ENCODE measurements at places on chromosomes 2 and 18.
A peak's percentile ranks its signal among the peaks of the same experiment; 100 is the strongest.

DNA sequence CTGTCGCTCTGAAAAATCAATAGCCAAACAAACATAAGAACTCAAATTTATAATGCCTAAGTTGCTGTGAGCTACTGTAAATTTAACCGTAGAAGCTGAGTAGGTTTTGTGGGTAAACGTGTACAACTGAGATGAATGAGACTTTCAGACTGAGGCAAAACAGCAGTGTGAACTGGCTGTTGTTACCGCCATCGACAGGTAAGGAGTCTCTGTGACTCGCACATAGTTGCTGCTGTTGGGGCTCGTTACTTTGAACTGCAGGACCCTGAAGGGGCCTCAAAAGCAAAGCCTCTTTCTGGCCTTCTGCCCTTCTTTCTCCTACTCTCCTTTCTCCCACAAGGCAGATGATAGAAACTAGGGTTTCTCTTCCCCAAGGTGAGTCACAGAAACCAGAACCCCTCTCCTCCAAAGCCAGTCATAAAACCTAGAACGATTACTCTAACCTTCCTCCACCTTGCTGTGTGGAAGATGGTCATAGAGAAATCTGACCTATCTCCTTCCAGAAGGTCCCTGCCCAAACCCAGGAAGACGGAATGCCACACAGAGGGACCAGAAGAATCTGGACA, 101.2 kb downstream of the DLGAP1 start:
- H3K27me3 ChIP-seq, result peaks cover 2% of the 10 kb centered on the region
- H3K4me1 ChIP-seq, result no peaks in the 10 kb centered on the region
- H3K36me3 ChIP-seq, result no peaks in the 10 kb centered on the region

GRCh38 chr18:55546851-55547704, 40.9 kb downstream of the TCF4 start:
- no peak for DNase-seq
- H3K4me3 ChIP-seq, result no peak overlapping the region
- peaks cover 4% of the 10 kb centered on the region for H3K36me3 ChIP-seq
- H3K27ac ChIP-seq, result no peak overlapping the region
- no peaks in the 10 kb centered on the region for H3K4me1 ChIP-seq

GRCh38 chr2:179107737-179108136, 57.8 kb upstream of the CCDC141 start:
- no peak overlapping the region for H3K4me3 ChIP-seq
- no peak for DNase-seq
- H3K36me3 ChIP-seq, result peaks cover 8% of the 10 kb centered on the region
- H3K27me3 ChIP-seq, result no peaks in the 10 kb centered on the region
- H3K4me1 ChIP-seq, result no peaks in the 10 kb centered on the region
- no peak overlapping the region for H3K27ac ChIP-seq

- H3K4me1 ChIP-seq, result peaks cover 17% of the 10 kb centered on the region
- H3K4me3 ChIP-seq, result peak overlapping the region; percentile 72
- no peak for DNase-seq
- no peak overlapping the region for H3K27ac ChIP-seq
Measured at GRCh38 chr2:130390460-130391057, 34.7 kb downstream of the PTPN18 start.

DNA sequence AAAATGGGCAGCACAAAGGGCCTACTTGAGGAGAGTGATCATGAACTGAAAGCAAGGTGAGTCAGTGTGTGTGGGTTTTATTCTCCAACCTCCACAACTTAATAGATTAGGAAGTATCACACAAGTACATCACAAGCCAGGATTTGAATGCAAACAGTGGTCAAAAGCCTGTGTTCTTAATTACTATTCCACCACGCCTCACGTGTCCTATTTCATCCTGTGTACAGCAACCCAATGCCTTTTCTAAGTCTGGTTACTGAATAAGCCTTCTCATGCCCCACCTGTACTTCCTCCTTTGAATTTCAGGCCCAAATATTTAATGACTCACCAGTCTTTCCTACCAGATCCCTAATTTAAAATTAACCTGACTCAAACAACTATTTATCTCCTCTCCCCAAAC, 755.7 kb upstream of the SLC8A1 start:
- no peak overlapping the region for H3K4me3 ChIP-seq
- H3K27me3 ChIP-seq, result no peaks in the 10 kb centered on the region
- H3K4me1 ChIP-seq, result no peaks in the 10 kb centered on the region
- no peak overlapping the region for H3K27ac ChIP-seq
- DNase-seq, result peak; percentile 16
- no peaks in the 10 kb centered on the region for H3K36me3 ChIP-seq

GRCh38 chr2:65501074-65501473, 68.7 kb upstream of the SPRED2 start:
- no peak overlapping the region for H3K4me3 ChIP-seq
- DNase-seq, result peak; percentile 15
- no peaks in the 10 kb centered on the region for H3K27me3 ChIP-seq

DNA sequence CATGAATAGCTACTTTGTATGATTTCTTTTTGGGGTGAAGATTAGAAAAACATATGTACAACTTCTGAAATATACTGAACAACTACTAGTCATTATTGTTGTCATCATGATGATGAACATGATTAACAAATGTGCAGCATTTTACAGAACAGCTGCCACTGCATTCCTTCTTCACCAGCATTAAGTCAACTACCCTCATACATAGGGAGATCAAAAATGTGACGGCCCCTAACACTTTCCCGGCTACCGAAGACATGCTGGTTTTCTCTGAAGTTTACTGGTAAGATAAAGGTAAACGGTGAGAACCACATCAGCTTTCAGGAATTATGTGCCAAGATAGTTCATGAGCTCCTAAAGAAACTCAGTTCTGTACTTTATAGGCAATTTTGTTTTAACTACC, 121.0 kb upstream of the LRATD1 start:
- H3K4me3 ChIP-seq, result no peak overlapping the region
- H3K4me1 ChIP-seq, result no peaks in the 10 kb centered on the region
- DNase-seq, result no peak

DNA sequence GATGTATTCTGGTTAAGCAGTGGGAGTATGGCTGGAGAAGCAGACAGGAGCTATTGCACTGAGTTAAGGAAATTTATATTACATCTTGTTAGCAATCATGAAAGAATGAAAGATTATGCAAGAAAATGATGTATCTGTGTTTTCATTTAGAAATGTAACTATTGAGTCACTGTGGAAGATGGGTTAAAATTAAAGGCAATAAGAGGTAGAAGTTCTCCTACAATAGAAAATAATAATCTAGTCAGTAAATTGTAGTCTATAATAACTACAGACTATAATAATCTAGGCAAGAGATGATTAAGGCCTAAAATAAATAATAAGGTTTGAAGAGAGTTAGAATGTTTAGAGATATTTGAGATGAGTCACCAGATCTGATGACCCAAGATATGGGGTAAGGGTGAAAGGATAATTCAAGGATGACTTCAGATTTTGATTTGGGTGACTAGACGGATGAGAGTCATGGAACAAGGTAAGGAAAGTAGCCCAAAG, 371.9 kb upstream of the KCNH7 start:
- no peaks in the 10 kb centered on the region for H3K27me3 ChIP-seq
- no peaks in the 10 kb centered on the region for H3K36me3 ChIP-seq
- H3K4me1 ChIP-seq, result no peaks in the 10 kb centered on the region
- no peak overlapping the region for H3K4me3 ChIP-seq

DNA sequence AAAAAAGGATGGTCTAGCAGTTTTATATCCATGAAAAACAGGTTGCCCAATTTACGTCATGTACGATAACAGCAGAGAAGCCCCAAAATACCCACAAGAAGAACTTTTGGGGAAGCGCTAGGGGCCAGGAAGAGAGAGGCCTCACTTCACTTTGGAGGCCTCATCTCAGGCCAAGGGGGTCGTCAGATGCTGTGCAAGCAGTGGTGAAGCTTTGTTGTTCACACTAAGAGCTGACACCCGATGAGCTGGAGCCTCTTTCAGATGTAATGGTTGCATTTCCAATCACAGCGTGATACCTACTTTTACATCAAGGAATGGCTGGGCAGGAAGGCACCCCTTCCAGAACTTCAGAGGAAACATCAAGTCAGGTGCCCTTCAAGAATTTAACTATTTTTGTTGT, 242.3 kb upstream of the PXDN start:
- H3K27me3 ChIP-seq, result no peaks in the 10 kb centered on the region
- H3K4me1 ChIP-seq, result peaks cover 36% of the 10 kb centered on the region
- no peaks in the 10 kb centered on the region for H3K36me3 ChIP-seq
- no peak overlapping the region for H3K27ac ChIP-seq
- DNase-seq, result no peak
